ENCODE measurements at places on chromosomes 11 and 22.

DNA sequence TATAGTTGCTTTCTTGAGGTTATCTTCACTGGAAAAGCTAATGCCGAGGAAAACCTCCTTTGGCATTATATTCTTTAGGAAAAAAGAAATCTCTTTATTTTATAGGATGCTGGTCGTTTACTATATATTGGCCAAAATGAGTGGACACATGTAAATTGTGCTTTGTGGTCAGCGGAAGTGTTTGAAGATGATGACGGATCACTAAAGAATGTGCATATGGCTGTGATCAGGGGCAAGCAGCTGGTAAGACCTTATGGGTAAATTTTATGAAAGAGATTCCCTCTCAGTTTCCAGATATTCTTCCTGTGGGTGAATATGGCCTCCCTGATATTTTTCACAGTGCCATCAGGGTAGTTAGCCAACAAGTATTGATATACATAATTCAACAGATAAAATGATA, 29.4 kb upstream of the TTC36 start:
- no peak for DNase-seq

DNA sequence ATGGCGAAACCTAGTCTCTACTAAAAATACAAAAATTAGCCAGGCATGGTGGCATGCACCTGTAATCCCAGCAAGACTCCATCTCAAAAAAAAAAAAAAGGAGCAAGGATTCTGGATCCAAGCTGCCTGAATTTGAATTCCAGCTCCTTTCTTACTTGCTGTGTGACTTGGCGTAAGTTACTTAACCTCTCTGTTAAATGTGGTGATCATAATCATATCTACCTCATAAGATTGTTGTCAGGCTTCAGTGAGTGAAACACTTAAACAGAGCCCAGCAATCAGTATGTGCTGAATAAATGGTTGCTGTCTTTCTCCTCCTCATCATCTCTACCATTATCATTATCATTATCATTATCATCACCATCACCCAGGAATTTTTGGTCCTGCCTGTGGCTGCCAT, 2.7 kb downstream of the MB start:
- DNase-seq: no peak

DNA sequence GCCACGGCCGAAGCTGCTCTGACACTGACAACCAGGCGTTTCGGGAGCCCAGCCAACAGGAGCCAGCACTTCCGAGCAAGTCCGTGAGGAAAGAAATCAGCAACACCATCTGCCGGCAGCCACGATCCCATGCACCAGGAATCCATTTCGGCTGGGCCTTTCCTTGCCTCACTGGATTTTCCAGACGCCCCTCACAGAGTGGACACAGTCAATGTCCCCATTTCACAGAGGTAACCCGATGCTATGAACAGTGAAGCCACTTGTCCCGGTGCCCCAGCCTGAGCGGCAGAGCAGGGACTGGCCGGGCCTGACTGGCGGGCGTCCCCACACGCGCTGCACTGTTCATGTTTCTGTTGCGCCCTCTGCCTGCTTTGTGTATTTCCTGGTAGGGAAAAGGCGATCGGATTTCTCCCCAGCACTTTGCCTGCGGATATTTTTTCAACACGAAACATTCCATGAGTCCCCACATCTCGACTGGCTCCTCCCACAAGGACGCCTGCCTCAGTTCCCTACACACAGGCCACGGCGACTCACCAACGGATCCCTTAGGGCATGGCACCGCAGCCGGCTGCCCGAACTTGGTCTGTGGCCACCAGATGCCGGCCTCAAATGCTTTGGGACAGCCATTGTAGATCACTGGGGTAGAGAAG, 55.3 kb downstream of the TRMU start:
- no peak for DNase-seq

DNA sequence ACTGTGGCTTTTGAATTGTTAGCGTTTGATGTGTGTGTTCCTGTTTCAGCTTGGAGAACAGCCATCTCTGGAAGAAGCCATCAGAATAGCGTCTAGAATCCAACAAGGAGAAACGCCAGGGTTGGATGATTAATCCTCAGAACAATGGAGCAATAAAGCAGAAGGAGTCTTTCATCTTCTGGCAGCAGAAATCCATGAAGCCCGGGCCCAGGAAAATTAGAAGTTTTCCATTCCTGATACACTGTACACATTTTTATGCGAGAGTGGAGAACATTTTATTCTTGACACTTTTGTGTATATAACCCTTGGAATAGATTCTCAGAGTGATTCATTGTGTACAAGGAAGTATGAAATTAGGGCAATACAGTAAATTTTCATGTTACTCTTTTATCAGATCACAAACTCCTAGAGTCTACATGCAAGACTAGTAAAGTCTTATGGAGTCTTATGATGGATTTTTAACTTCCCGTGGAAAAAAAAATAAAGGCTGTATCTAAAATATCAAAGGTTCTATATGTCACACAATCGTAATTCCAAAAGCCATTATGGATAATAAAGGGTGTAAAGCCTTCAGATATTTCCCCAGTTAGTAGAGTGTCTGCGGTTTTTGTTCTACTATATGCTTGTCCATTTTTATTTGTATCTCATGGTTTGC, 45.9 kb upstream of the WEE1 start:
- DNase-seq: no peak

GRCh38 chr22:27157666-27158370, 500.4 kb downstream of the MIAT start:
- DNase-seq: no peak

- DNase-seq: no peak
These were observed 5.6 kb downstream of the CSTPP1 start for GRCh38 chr11:46942172-46942571.

DNA sequence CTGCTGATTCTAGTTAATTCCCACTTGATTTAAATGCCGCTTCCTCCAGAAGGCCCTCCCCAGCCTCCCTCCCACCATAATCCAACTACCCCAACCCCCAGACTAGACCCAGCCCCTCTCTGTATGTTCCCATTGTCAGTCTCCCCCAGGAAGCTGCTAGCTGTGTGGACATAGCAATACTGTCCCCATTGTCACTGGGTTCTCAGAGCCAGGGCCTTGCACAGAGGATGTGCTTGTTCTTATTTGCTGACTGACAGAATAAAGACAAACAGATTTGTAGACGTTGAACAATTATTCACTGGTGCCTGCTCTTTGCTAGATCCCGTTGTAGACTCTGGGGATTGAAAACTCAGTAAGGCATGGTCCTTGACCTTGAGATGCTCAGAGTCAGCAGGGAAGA, 45.7 kb upstream of the NAV2 start:
- no peak for DNase-seq

DNA sequence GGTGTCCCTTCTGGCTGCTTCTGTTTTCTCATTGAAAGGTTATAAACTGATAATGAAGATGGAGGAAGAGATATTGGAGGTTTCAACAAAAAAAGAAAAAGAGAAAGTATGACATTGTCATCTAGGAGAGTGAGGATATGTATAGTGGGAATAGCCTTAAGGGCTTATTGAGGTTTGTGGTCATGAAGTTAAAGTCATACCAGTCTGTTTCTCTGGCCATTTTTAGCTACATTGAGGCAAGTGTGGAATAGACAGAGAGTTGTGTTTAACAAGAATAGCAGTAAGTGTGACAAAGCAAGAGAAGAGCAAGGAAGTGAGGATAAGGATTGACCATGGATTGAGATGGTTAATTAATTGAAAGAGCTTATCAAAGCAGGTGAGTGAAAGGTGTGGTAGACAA, 110.4 kb downstream of the ELP4 start:
- no peak for DNase-seq

GRCh38 chr11:66693356-66694055, 15.8 kb upstream of the RBM4B start:
- DNase-seq: no peak

GRCh38 chr22:36940676-36941075, 27.2 kb downstream of the CSF2RB start:
- DNase-seq: no peak

GRCh38 chr22:20810645-20811044, 36.7 kb downstream of the SERPIND1 start:
- DNase-seq: peak; percentile 43

DNA sequence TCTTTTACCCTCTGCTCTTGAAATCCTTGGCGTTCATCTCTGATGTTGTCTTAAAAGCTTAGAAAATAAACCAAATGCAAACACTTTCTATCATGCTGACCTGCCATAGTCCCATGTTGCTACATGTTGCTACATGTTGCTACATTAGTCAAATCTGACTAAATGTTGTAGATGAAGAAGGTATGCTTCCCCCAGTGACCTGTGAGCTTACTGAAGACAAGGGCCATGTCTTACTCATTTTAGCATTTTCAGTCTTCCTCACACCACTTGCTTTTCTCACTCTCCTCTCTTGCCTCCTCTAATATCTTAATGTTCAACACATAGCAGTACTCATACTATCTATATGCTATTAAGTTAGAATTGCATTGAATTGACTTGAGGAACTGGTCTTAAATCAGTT, 346.4 kb upstream of the MTNR1B start:
- no peak for DNase-seq

DNA sequence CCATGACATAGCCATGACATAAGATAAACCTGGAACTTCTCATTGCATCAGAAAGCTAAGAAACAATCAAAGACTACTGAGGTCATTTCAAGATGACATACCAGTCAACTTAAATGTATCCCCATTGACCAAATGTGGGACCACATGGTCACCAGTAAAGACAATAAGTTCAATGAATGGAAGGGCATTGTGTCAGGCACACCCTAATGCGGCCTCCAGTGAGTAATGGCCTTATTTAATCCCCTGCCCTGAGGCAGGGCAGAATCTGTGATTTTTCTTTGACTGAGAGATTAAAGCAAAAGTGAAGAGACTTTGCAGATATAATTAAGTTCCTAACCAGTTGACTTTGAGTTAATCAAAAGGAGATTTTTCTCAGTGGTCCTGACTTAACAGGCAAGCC, 17.3 kb upstream of the SYT8 start:
- DNase-seq: no peak

GRCh38 chr22:35887296-35887875, 141.2 kb downstream of the RBFOX2 start:
- no peak for DNase-seq

DNA sequence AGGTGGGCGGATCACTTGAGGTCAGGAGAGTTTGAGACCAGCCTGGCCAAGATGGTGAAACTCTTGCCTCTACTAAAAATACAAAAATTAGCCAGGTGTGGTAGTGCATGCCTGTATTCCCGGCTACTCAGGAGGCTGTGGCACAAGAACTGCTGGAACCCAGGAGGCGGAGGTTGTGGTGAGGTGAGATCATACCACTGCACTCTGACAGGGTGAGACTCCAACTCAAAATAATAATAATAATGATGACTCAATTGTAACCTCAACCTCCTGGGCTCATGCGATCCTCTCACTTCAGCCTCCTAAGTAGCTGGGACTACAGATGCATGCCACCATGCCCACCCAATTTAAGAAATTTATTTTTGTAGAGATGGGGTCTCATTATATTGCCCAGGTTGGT, 15.6 kb upstream of the CHRNA10 start:
- no peak for DNase-seq

GRCh38 chr11:123475469-123475868, 45.4 kb downstream of the GRAMD1B start:
- DNase-seq: no peak

DNA sequence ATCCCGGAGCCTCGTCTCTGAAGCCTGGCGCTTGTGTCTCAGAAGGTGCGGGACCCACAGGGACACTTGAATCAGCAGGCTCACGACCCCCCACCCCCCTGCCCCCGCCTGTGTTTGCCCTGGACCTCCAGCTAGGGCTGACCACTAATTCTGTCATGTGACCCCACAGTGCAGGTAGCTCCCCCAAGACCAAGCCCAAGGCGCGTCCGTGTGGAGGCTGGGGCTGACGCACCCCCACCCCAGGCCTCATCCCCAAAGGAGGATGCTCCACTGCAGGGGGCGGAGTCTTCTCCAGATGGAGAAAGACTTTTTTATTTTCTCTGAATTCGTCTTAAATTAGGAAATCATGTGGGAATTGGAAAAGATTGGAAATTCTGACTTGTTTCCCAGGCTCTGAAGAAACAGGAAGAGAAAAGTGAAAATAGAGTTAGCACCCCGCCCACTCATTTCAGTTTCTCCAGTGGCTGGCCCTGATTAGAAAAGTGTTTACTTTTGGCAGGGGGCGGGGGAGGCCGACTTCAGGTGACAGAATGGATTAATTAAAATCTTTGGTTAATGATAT, 1.0 kb upstream of the RELA start:
- peak; percentile 58 for DNase-seq

GRCh38 chr22:47050401-47051051, 288.1 kb downstream of the TBC1D22A start:
- no peak for DNase-seq

- DNase-seq: no peak
These were observed 2.4 kb upstream of the GDPD5 start for GRCh38 chr11:75527938-75528735.

DNA sequence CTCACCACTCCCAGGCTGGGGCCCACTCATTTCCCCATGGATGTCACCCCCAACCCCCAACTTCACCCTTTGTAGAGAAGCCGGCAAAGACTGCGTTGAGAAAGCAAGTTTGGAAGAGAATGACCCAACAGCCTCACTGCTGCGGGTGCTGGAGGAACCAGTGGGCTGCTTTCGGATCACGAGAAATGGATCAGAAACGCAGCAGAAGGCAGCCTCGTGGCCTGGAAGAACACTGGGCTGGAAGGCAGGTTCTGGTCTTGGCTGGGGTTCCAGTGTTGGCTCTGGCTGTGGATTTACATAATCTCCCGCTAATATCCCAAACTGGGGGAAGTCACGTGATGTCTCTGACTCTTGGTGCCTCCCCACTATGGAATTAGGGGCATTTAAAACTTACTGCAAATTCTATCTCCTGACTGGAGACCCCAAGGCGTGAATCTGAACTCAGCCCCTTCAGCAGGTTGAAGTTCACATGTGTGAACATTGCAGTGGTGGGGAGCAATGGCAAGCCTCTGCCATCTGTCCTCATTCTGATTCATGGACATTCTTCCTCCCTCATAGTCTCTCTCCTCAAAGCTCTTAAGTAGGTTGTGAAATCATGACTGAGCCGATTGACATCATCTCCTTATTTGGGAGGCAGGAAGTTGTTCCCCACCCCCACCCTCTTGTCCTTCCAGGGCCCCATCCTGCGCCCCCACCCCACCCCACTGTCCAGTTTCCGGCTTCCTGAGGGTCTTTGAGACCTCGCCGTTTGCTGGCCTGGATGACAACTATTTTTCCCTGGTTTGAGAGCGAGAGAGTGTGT, 37.0 kb upstream of the TIMP3 start:
- DNase-seq: no peak

GRCh38 chr11:83023410-83023809, 48.3 kb downstream of the RAB30 start:
- DNase-seq: no peak

DNA sequence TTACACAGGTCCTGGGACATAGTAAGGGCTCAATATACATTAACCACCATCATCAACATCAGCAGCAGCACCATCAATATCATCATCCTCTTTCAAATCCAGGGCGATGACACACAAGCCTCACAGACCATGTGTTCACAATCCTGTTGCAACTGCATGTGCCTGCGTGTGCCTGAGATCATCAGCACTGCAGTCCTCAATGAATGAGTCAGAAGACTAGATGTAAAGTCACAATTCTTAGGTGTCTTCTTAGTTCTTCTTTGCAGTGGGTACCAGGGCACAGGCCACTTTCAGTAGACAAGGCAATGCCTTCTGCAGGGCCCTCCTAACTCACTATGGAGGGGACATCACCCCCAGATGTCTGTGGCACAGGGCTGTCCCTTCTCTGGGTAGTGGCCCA, 111.1 kb downstream of the MYO18B start:
- no peak for DNase-seq
